ENCODE measurements at places on chromosomes 11 and 22.

GRCh38 chr11:125621995-125622394 lies 3.0 kb upstream of the CHEK1 start:
- no peak for DNase-seq

DNA sequence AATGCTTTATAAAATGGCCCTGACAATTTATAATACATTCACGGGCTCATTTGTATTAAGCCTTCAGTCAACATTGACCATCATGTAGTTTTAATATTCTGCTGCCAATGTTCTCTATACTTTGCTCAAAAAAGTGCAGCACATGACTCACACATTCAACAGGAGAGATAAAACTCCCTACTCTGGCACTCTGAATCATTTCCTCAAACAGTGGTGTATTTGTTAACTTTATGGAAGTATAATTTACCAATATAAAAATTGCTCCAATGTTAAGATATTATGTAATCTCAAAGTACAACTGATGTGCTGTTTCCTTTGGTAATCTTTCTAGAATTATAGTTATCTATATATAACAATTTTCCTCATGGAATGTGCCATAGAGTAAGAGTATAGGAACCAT lies 39.9 kb downstream of the MAML2 start:
- DNase-seq: no peak

DNA sequence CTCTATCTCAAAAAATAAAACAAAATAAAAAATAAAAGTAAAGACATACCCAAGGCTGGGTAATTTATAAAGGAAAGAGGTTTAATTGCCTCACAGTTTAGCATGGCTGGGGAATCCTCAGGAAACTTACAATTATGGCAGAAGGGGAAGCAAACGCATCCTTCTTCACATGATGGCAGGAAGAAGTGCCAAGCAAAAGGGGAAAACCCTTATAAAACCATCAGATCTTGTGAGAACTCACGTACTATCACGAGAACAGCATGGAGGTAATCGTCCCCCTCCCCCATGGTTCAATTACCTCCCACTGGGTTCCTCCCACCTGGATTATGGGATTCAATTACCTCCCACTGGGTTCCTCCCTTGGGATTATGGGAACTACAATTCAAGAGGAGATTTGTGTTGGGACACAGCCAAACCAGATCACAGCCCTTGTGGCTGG lies 8.3 kb upstream of the SSTR3 start:
- peak; percentile 17 for DNase-seq

DNA sequence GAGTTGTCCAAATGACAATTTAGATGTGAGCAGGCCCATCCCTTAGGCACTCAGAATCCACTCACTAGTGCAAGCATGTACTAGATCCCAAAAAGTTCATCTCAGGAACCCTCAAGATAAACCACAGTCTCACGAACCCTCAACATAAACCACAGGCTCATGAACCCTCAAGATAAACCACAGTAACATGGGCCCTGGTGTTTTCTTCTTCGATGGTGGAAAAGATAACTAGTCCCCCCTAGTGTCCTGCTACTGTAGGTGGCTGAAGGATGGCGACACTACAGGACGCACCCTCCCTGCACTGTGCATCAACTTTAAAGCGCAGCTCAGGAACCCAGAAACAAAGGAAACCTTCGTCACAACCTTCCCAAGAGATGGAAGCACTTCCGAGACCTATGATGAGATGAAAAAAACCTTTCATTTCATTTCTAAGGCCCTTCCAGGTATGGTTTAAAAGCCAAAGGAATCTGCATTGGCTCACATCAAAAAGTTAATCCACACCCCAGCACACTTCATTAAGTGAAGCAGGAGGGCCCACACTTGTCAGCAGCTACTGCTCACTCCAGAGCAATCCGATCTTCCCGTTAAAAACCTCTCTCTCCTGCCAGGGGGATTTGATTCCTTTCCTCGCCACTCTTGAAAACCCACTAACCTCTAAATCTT lies 2.4 kb downstream of the LARGE1 start:
- DNase-seq: no peak

GRCh38 chr11:104390651-104391050 lies 226.7 kb upstream of the PDGFD start:
- no peak for DNase-seq

Data from stimulated activated naive CD4-positive, alpha-beta T cell (primary cell).